ENCODE measurements at places on chromosomes 3 and 15. TPM values are rescaled to one million over a fixed set of nuclear protein-coding genes. Genes with fewer than 3 reads are reported as not detected.

Gene PLA2G4E
- not detected for total RNA-seq

Gene SAMMSON
- total RNA-seq, result not detected

Gene UNC13C
- not detected for total RNA-seq

- H3K27ac ChIP-seq, result peak overlapping the region; percentile 25
- no peaks in the 10 kb centered on the region for H3K27me3 ChIP-seq
- H3K4me3 ChIP-seq, result no peak overlapping the region
- DNase-seq, result no peak
Measured at GRCh38 chr3:169241991-169242707, 421.4 kb downstream of the MECOM start.

- no peaks in the 10 kb centered on the region for H3K4me1 ChIP-seq
- no peaks in the 10 kb centered on the region for H3K27me3 ChIP-seq
- no peak overlapping the region for H3K27ac ChIP-seq
Measured at GRCh38 chr15:49817100-49817499, 196.3 kb downstream of the DTWD1 start.

DNA sequence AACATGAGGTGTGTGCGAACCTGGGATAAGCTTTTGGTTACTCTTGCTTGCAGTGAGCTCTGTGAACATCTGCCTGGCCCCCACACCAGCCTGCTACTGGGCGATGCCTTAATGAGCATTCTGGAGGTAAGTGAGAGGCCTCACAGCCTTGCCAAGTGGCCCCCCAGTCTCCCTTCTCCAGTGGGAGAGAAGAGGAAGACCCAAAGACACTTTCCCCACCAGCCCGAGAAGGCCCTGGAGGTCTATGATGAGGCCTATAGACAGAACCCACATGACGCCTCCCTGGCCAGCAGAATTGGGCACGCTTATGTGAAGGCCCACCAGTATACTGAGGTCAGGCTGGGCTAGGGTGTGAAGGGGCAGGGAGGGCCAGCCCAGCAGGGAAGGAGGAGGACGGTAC, 22.5 kb downstream of the TTC21A start:
- peaks cover 10% of the 10 kb centered on the region for H3K4me1 ChIP-seq
- no peak overlapping the region for H3K4me3 ChIP-seq
- H3K27ac ChIP-seq, result no peak overlapping the region
- no peak for DNase-seq
- H3K27me3 ChIP-seq, result no peaks in the 10 kb centered on the region
- no peaks in the 10 kb centered on the region for H3K36me3 ChIP-seq

DNA sequence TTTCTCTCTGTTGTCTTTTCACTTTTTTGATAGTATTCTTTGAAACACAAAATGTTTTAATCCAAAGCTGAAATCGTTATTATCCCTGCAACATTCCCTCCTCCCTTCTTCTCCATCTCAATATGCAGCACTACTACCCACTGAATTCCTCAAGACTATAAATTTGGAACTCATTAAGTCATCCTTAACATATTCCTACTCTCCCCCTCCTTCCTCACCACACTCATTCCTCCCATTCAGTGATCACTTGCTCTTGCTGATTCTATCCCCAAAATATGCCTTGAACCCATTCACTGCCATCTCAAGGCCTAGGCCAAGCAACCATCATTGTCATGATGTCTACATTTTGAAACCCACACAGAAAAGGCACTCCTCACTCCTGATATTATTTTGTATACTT, 2.4 kb upstream of the PIK3R4 start:
- H3K27me3 ChIP-seq, result no peaks in the 10 kb centered on the region
- no peak overlapping the region for H3K27ac ChIP-seq
- no peak for DNase-seq
- no peaks in the 10 kb centered on the region for H3K36me3 ChIP-seq
- peaks cover 19% of the 10 kb centered on the region for H3K4me1 ChIP-seq

GRCh38 chr15:99105514-99106341, 848 bp downstream of the SYNM start:
- no peaks in the 10 kb centered on the region for H3K36me3 ChIP-seq
- H3K4me3 ChIP-seq, result peak overlapping the region; percentile 63

DNA sequence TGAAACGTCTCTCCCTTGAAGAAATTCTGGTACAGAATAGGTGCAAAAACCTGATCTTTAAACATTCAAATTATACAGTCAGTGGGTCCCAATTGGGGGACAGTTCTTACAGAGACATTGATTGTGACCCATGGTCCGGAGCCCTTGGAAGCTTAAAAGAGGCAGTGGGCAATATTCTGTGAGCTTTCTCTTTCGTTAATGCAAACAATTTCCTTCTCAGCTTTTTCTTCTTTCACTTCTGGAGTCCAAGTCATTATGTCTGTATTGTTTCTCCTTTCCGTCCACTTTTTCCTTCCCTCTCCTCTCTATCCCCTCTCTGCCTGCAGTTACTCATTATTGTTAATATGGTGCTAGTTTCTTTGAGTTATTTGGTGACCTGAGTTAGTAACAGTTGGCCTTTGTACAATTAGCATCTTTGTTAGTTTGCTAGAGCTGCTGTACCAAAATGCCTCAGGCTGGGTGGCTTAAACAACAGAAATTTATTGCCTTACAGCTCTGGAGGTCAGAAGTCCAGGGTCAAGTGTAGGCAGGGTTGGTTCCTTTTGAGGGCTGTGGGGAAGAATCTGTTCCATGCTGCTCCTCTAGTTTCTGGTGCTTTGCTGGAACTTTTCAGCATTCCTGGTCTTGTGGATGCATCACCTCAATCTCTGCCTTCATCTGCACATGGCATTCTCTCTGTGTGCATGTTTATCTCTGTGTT, 102.6 kb downstream of the GMPS start:
- no peak overlapping the region for H3K4me3 ChIP-seq
- no peaks in the 10 kb centered on the region for H3K36me3 ChIP-seq
- no peaks in the 10 kb centered on the region for H3K4me1 ChIP-seq
- H3K27me3 ChIP-seq, result no peaks in the 10 kb centered on the region
- DNase-seq, result no peak
- H3K27ac ChIP-seq, result no peak overlapping the region

GRCh38 chr15:83287541-83288027, 3.1 kb upstream of the BNC1 start:
- H3K27me3 ChIP-seq, result peaks cover 51% of the 10 kb centered on the region
- DNase-seq, result no peak
- peaks cover 11% of the 10 kb centered on the region for H3K4me1 ChIP-seq
- no peaks in the 10 kb centered on the region for H3K36me3 ChIP-seq

GRCh38 chr3:11047500-11047899, 55.0 kb downstream of the SLC6A1 start:
- H3K4me3 ChIP-seq, result no peak overlapping the region
- peaks cover 7% of the 10 kb centered on the region for H3K27me3 ChIP-seq
- no peak overlapping the region for H3K27ac ChIP-seq
- DNase-seq, result no peak
- H3K36me3 ChIP-seq, result no peaks in the 10 kb centered on the region
- no peaks in the 10 kb centered on the region for H3K4me1 ChIP-seq

DNA sequence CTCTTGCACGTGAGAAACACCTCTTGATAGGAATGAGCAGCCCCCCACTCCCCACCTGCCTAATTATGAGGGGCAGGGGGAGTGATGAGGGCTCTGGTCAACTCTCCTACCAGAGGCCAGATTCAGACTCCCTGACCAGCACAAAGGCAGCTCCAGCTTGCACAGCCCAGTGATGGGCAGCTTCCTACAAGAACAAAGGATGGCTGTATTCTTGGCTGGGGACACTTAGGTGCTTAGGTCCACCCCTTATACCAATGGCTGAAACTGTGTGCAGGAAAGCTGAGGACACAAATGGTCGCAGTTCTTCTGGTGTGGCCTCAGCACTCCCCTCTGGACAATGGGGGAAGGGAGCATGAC, 81.8 kb downstream of the IQSEC1 start:
- peaks cover 9% of the 10 kb centered on the region for H3K4me1 ChIP-seq
- no peaks in the 10 kb centered on the region for H3K27me3 ChIP-seq
- no peak overlapping the region for H3K27ac ChIP-seq
- H3K4me3 ChIP-seq, result no peak overlapping the region
- H3K36me3 ChIP-seq, result no peaks in the 10 kb centered on the region
- DNase-seq, result no peak

DNA sequence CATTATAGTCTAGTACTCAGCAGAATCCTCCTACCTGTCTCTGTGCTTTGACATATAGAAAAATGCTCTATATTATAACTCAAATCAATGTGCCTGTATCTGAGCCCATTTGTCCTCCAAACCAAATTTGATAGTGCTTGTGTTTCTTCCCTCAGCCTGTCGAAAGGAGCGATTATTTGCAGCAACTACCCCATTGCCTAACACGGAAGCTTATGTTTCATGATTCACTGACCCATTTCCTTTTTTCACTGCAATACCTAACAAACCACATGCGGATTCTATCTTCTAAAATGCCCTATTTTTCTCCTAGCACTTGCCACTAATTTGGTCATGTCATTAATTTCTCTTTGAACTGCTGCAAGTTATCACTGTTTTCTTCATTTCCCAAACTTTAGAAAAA, 1220.6 kb upstream of the CADM2 start:
- H3K4me1 ChIP-seq, result no peaks in the 10 kb centered on the region
- no peaks in the 10 kb centered on the region for H3K27me3 ChIP-seq
- H3K36me3 ChIP-seq, result no peaks in the 10 kb centered on the region
- no peak overlapping the region for H3K4me3 ChIP-seq
- H3K27ac ChIP-seq, result no peak overlapping the region

GRCh38 chr15:60165111-60165510, 161.0 kb downstream of the FOXB1 start:
- no peak overlapping the region for H3K4me3 ChIP-seq
- peaks cover 12% of the 10 kb centered on the region for H3K27me3 ChIP-seq
- no peak overlapping the region for H3K27ac ChIP-seq
- H3K4me1 ChIP-seq, result no peaks in the 10 kb centered on the region
- H3K36me3 ChIP-seq, result no peaks in the 10 kb centered on the region
- no peak for DNase-seq

- H3K36me3 ChIP-seq, result no peaks in the 10 kb centered on the region
- no peak overlapping the region for H3K4me3 ChIP-seq
- H3K4me1 ChIP-seq, result no peaks in the 10 kb centered on the region
- no peak for DNase-seq
Measured at GRCh38 chr3:195135917-195136316, 135.0 kb downstream of the XXYLT1 start.

- H3K4me1 ChIP-seq, result no peaks in the 10 kb centered on the region
- H3K36me3 ChIP-seq, result no peaks in the 10 kb centered on the region
- no peak overlapping the region for H3K27ac ChIP-seq
- DNase-seq, result no peak
- no peak overlapping the region for H3K4me3 ChIP-seq
Measured at GRCh38 chr15:99994849-99995248, 261.6 kb upstream of the LYSMD4 start.

DNA sequence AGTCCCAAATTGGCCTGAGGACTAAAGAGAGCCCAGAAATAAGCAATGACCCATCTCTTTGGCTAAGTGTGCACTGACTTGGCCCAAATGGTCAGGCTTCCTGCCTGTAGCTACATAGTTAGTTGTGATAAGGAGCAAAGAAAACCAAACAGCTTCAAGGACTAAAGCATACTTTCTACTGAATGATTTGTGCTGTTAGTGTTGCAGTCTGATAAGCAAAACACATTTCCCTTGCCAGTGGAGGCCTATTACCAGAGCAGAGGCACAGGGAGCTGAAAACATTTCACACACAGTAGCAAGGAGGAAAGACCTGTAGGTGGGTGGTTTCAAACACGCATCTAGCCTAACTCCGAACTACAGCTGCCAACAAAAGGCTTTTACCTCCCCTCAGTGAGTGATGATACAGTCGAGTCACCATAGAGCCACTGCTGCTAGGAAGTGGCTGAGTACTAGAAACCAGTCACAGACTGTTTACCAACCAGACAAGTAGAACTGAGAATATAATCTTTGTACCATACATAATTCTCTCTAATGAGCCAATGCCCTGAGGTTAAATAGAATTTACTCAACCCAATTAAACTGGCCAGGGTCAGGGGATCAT, 222.3 kb upstream of the THBS1 start:
- no peaks in the 10 kb centered on the region for H3K27me3 ChIP-seq
- no peak overlapping the region for H3K4me3 ChIP-seq
- peaks cover 19% of the 10 kb centered on the region for H3K4me1 ChIP-seq

- no peak overlapping the region for H3K27ac ChIP-seq
- H3K27me3 ChIP-seq, result no peaks in the 10 kb centered on the region
- H3K4me1 ChIP-seq, result no peaks in the 10 kb centered on the region
- peak overlapping the region; percentile 23 for H3K4me3 ChIP-seq
- H3K36me3 ChIP-seq, result no peaks in the 10 kb centered on the region
Measured at GRCh38 chr15:45829336-45830153, 194.7 kb downstream of the SQOR start.

DNA sequence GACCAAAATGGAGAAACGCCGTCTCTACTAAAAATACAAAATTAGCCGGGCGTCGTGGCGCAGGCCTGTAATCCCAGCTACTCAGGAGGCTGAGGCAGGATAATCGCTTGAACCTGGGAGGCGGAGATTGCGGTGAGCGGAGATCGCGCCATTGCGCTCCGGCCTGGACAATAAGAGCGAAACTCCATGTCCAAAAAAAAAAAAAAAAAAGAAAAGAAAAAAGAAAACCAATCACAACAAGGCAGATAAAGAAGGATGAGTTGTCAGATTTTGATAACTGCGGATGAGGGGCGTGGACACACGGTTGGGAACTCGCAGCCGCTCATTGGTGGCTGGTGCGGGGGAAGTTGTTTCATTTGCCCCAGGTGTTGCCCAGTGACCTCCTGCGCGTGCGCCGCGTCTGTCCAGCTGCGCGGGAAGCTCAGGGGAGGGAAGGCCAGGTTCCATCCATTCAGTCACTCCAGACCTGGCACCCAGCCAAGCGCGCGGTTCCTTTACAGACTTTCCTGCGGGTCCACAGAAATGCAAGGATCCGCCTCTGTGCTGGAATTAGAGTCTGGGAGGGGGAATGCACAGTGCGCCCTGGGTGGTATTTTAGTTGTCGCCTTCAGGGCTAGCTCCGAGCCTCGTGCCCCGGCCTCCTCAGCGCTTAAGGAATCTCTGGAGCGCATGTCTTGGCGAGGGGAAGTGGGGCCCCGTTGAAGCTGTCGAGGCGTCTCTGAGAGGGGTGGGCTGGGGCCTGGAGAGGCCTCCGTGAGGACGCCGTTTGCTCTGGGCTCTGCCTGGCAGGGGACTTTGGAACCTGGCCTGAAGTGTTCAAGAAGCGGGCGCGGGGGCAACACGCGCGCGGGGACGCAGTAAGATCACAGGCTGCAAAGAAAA, 708 bp upstream of the GCHFR start:
- no peaks in the 10 kb centered on the region for H3K27me3 ChIP-seq
- DNase-seq, result peak; percentile 85
- H3K36me3 ChIP-seq, result no peaks in the 10 kb centered on the region
- peaks cover 30% of the 10 kb centered on the region for H3K4me1 ChIP-seq
- peak overlapping the region; percentile 39 for H3K4me3 ChIP-seq
- H3K27ac ChIP-seq, result peak overlapping the region; percentile 85

GRCh38 chr3:62636235-62636826, 238.9 kb downstream of the CADPS start:
- no peak for DNase-seq
- no peak overlapping the region for H3K27ac ChIP-seq
- no peak overlapping the region for H3K4me3 ChIP-seq
- no peaks in the 10 kb centered on the region for H3K4me1 ChIP-seq
- no peaks in the 10 kb centered on the region for H3K36me3 ChIP-seq

- H3K36me3 ChIP-seq, result peaks cover 9% of the 10 kb centered on the region
- H3K4me1 ChIP-seq, result peaks cover 44% of the 10 kb centered on the region
- H3K27me3 ChIP-seq, result no peaks in the 10 kb centered on the region
- no peak overlapping the region for H3K4me3 ChIP-seq
- no peak for DNase-seq
Measured at GRCh38 chr15:39599871-39600270, 19.0 kb downstream of the THBS1 start.
